Inflammatory macrophage treated with lipopolysaccharide for 4 hours (primary cell): ENCODE measurements at places on chromosomes 2 and 18.

DNA sequence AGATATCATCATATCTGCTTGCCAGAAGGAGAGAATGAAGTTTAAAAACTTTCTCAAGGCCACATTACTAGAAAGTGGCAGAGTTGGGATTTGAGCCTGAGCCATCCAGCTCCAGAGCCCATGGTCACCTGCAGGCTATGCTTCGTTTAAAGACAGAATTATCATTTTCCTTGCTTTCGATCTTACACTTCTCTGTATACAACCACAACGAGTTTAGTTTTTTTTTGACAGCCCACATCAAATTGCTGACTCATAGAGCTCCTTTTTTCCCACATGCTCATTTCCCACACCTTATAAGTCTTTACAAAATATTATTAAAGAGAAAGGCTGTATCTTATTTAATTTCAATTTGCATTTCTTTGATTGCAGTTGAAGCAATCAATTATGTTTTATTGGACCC, 6.5 kb downstream of the PLEK start:
- peak; percentile 38 for DNase-seq

- no peak for DNase-seq
These were observed 27.4 kb upstream of the SLC3A1 start for GRCh38 chr2:44247924-44248323.

GRCh38 chr18:35968278-35968880, 4.1 kb upstream of the RMP24 start:
- no peak for DNase-seq

- DNase-seq, result no peak
These were observed 194.6 kb upstream of the MEIS1 start for GRCh38 chr2:66240286-66240685.

DNA sequence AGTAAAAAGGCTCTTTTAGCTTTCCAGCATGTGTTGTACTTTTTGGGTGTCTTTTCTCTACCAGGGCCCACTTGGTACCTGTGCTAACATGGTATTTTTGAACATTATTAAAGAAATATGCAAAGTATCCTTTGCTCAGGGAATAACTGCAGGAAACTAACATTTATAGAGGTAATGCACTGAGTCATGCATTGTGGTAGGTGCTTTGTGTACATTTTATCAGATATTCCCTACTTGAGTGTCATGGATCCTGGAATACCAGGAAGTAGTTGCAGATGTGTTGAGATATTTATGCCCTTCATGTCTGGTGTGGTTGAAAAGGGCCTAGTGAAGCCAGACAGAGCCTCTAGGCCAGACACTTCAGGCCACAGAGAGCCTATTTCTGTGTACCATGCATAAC, 215.5 kb upstream of the CYRIA start:
- no peak for DNase-seq

- DNase-seq, result no peak
These were observed 218.4 kb upstream of the REV1 start for GRCh38 chr2:99708231-99708630.
